ENCODE measurements at places on chromosomes 1 and 21. TPM values are rescaled to one million over a fixed set of nuclear protein-coding genes. Genes with fewer than 3 reads are reported as not detected.

PRRX1 gene
- not detected for total RNA-seq

CR1L gene
- total RNA-seq, result not detected

CNR2 gene
- not detected for total RNA-seq

SERPINC1 gene
- total RNA-seq, result not detected

TCHHL1 gene
- total RNA-seq, result not detected
